ENCODE measurements at places on chromosomes 13 and 19.

DNA sequence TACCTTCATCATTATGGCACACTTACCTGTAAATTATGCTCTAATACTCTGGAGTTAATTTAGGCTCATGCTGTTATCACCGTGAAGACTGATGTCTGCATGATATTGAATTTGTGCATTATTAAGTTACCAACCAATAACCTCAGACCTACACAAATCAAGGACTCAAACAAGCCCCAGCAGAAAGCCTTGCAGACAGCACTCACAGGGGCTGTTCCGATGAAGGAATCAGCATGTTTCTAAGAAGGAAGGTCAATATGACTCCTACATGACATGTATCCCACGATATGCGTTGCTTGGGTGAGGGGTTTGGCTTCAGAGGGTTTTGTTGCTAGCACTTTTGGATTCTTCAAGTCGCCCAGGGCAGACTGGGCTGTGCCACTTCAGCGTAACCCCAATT, 1071.2 kb upstream of the SLC10A2 start:
- no peaks in the 10 kb centered on the region for H3K36me3 ChIP-seq
- DNase-seq, result no peak
- no peaks in the 10 kb centered on the region for H3K27me3 ChIP-seq
- no peak overlapping the region for H3K27ac ChIP-seq
- no peak overlapping the region for H3K4me3 ChIP-seq

DNA sequence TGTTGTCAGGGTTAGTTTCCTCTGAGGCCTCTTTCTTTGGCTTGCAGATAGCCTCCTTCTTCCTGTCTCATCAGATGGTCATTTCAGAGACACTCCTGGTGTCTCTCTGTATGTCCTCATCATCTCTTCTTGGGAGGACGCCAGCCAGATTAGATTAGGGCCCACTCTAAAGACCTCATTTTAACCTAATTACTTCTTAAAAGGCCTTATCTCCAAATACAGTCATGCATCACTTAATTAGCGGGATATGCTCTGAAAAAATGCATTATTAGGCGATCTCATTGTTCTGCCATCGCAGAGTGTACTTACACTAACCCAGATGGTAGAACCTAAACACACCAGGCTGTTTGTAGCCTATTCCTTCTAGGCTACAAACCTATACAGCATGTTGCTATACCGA, 89.0 kb downstream of the CDK8 start:
- H3K36me3 ChIP-seq, result no peaks in the 10 kb centered on the region
- H3K27ac ChIP-seq, result no peak overlapping the region
- no peak for DNase-seq

- no peaks in the 10 kb centered on the region for H3K4me1 ChIP-seq
- H3K27ac ChIP-seq, result no peak overlapping the region
- H3K27me3 ChIP-seq, result no peaks in the 10 kb centered on the region
- H3K36me3 ChIP-seq, result no peaks in the 10 kb centered on the region
- no peak overlapping the region for H3K4me3 ChIP-seq
- no peak for DNase-seq
Measured at GRCh38 chr13:35293579-35294226, 182.8 kb downstream of the MAB21L1 start.

DNA sequence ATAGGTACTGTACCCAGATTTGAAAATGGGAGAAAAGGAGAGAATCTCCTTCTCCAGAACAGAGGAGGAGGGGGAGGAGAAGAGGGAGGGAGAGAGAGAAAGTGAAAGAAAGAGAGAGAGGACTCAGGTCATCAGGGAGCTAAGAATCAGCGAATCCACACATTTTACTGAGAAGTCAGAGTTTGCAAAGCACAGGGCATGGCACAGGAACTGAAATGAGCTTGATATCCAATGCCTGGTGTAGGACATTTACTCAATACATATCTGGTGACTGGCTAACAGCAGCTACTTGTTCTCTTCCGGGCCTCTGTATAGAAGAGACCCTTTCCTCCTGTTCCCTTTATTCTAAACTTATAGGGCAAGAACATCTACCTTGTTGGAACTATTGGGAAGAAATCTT, 375.1 kb downstream of the KLF5 start:
- no peaks in the 10 kb centered on the region for H3K36me3 ChIP-seq
- H3K27me3 ChIP-seq, result no peaks in the 10 kb centered on the region
- DNase-seq, result no peak
- H3K27ac ChIP-seq, result peak overlapping the region; percentile 55
- peaks cover 12% of the 10 kb centered on the region for H3K4me1 ChIP-seq

- no peak overlapping the region for H3K27ac ChIP-seq
- no peak for DNase-seq
- peaks cover 60% of the 10 kb centered on the region for H3K36me3 ChIP-seq
- no peaks in the 10 kb centered on the region for H3K4me1 ChIP-seq
- H3K4me3 ChIP-seq, result no peak overlapping the region
Measured at GRCh38 chr13:98847780-98848179, 95.3 kb upstream of the SLC15A1 start.

GRCh38 chr19:4376991-4377781, 23.2 kb downstream of the SH3GL1 start:
- DNase-seq, result no peak
- H3K4me1 ChIP-seq, result peaks cover 99% of the 10 kb centered on the region
- H3K36me3 ChIP-seq, result no peaks in the 10 kb centered on the region
- H3K27me3 ChIP-seq, result no peaks in the 10 kb centered on the region

DNA sequence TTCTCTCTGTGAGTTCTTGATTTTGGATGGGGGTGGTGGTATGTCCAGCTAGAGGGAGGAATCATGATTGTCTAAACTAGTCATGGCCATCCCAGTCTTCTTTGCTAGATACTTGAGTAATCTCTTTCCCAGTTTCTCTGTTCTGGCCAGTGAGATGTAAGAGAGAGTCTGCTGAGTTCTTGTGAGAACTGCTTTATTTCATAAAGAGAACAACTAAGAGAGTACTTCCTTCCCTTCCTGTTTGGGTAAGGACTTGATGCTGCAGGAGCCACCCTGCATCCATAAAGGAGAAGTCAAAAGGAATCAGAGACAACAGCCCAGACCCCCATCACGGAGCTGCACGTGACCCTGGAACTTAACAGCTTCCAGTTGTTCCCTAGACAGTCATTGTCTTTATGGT, 3.0 kb upstream of the RASL11A start:
- no peaks in the 10 kb centered on the region for H3K36me3 ChIP-seq
- H3K27me3 ChIP-seq, result no peaks in the 10 kb centered on the region
- H3K4me3 ChIP-seq, result no peak overlapping the region
- peaks cover 39% of the 10 kb centered on the region for H3K4me1 ChIP-seq

GRCh38 chr13:32243695-32244094, 71.5 kb downstream of the ZAR1L start:
- H3K27me3 ChIP-seq, result no peaks in the 10 kb centered on the region
- peaks cover 25% of the 10 kb centered on the region for H3K36me3 ChIP-seq
- no peak overlapping the region for H3K27ac ChIP-seq

DNA sequence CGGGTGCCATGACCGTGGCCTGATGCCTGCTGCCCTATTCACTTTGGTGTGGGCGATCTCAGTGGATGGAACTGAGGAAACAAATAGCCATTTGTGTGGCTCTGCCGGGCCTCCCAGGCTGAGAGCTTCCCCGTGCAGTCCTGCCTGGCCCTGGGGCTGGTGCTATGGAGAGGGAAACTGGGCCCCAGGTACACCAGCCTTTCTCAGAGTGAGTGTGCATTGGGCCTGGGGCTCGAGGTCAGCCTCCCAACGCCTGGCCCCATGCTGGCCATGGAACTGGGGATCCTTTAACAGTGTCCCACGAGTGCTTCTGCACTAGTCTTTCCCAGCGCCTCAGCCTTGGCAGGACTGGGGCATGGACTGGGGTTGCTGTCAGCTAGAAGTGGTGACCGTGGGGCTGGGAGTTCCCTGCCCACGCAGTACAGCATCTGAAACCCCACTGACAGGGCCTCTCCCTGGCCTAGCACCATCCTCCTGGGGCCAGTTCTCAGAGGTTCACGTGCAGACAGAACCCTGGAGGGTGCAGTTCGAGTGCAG, 10.5 kb downstream of the PLEKHF1 start:
- no peak for DNase-seq
- peaks cover 24% of the 10 kb centered on the region for H3K36me3 ChIP-seq
- H3K27ac ChIP-seq, result peak overlapping the region; percentile 47
- H3K27me3 ChIP-seq, result no peaks in the 10 kb centered on the region
- H3K4me3 ChIP-seq, result no peak overlapping the region
- peaks cover 79% of the 10 kb centered on the region for H3K4me1 ChIP-seq
